ENCODE measurements at places on chromosomes 5 and 9. TPM values are rescaled to one million over a fixed set of nuclear protein-coding genes. Genes with fewer than 3 reads are reported as not detected.

GRCh38 chr5:157449011-157449723 lies 10.8 kb upstream of the NIPAL4 start:
- no peak for DNase-seq

Gene PCDHGB4
- 0.21 TPM for total RNA-seq

- no peak for DNase-seq
These were observed 400.2 kb downstream of the TLR4 start for GRCh38 chr9:118104363-118104762.

Gene SELENOP
- 68.9 TPM for total RNA-seq

DNA sequence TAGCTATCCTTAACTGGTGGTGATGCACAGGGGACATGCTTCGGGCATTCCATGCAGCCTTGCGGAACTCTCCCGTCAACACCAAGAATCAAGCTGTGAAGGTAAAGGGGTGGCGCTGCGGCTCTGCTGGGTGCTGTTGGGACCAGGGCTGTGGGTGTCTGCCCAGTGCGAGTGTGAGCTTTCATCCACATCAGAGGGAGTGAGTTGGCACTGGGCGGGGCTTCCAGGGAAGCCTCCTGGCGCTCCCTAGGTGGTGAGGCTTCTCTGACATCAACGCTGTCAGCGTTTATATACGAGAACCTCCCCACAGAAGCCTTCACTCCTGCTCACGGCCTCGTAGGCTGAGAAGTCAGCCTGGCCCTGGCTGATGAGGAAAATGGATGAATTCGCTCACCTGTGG lies 11.7 kb downstream of the ARPC5L start:
- DNase-seq = no peak

GRCh38 chr5:91277093-91277626 lies 106.0 kb downstream of the ARRDC3 start:
- no peak for DNase-seq

GRCh38 chr5:103243665-103244064 lies 14.9 kb upstream of the MACIR start:
- DNase-seq = no peak

Gene RASEF
- 0.08 TPM for total RNA-seq

- DNase-seq = peak; percentile 89
These were observed 275.2 kb upstream of the IRX1 start for GRCh38 chr5:3320317-3320875.

DNA sequence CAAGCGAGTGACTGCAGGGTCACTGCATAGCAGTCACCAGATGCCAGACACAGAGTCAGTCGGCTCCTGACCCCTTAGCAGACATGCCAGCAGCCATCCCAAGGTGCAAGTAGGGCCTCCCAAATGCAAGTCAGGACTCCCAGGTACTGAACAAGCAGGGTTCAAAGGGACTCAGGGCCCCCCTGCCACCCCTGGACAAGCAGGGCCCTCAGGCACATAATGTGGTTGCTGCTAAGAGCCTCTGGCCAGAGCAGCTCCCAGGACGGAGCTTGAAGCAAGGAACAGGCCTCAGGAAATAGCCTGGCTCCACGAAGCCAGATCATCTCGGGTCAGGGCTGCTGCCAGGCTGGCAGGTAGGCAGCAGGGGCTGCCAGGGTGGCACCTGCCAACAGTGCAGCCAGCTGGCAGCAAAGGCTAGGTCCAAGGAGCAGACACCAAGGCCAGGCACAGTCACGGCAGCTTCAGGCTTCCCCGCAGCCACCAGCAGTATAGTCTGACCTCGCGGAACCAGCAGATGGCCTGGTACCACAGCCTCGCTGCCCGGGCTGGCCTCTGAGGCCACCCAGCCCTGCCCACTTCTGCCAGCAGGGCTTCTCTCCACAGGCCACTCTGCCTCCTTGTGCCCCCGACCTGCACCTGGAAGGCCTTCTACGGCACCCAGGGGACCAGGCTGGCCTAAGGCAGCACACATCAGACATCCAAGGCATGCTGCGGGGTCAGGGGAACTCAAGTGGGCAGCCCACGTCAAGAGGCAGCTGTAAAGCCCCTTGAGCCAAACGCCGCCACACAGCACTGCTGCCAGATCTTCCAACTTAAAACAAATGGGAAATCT lies 7.4 kb downstream of the EEIG1 start:
- no peak for DNase-seq

Gene SLC6A7
- total RNA-seq = not detected

- DNase-seq = peak; percentile 15
These were observed 412.2 kb upstream of the CDH9 start for GRCh38 chr5:27450607-27451006.

Gene CENPK
- total RNA-seq = 33.0 TPM

- DNase-seq = no peak
These were observed 50.8 kb upstream of the SIMC1 start for GRCh38 chr5:176187276-176188062.

GRCh38 chr5:75720882-75721281 lies 3.6 kb upstream of the POC5 start:
- no peak for DNase-seq

DNA sequence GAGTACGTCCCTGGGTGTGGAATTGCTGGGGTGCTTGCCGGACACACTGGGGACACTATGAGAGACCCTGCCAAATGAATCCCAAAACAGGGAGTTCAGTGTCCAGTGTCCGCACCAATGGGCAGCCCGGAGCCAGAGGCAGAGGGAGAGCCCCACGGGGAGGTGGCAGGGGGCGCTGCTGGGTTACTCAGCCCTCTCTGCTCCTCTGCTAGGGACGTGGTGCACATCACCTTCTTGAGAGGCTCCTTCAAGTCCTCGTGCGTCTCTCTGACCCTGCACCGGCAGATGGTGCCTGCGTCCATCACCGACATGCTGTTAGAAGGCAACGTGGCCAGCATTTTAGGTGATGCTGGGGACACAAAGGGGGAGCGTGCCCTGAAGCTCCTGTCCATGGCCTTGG lies 20.8 kb downstream of the STKLD1 start:
- DNase-seq = no peak

Gene CERCAM
- total RNA-seq = 20.8 TPM

GRCh38 chr9:137544176-137544760 lies 5.9 kb downstream of the PNPLA7 start:
- no peak for DNase-seq
